ENCODE measurements at places on chromosomes 6 and 20.

DNA sequence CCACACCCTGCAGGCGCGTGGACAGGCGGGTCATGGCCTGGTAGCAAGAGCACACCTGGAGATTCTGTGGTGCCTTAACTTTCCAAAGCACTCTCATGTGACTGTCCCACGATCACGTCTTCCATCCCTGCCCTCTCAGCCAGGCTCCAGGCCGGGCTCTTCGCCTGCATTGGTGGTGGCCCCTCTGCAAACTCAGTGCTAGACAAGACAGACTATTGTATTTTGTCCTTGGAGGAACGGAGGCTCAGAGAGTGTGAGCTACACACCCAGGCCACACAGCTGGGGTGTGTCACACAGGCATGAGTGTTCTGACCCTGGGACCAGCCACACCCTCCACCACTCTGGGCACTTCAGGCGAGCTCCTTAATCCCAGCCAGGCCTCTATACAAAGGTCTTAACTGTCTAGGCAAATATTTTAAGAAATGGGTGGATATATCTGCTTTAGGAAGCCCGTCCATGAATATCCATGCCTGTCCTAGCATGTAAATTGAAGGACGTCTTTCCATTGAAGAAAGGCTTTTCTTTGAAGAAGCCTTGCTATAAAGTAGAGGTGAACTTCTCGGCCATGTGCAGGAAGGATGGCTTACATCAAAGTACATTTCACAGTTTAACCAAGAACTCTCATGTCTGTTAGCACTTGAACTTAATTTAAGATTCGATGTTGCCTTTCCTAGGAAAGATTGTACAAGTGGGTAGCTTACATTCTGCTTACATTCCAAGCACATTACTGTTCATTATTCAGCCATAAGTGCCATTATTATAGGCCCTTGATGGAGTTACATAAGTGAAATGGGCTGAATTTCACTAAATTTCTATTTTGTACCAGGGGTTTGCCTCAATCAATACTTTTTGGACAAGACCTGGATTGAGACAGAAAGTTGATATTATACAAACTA lies 263.9 kb downstream of the DLL1 start:
- DNase-seq: no peak

DNA sequence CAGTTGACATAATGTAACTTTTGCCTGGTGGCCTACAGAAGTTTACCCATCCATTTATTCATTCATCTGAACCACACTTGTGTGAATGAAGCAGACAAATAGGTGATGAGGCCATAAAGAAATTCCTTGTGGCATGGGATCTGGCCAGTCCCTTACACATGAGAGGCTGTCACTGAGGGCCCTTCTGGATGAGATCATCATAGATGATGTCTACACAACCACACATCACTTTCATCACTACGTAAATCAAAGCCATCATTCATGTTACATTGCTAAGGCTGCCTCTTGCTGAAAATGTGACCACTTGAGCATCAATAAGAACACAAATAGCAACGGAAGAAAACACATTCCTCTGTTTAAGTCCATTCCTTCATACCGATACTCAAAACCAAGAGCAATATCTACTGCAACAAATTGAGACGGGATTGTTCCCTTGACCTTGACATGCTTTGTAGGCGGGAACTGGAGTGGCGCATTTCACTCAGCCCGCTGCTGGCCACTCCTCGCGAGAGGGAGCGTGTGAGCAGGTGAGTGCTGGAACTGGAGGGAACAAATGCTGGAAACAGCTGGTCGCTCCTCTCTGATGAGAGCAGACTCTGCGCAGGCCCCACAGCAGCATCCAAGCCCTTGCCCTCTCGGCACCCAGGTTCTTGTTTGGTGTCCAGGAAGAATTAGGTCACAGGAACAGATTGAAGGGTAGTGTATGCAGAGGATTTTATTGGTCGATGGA lies 49.3 kb downstream of the FAM50B start:
- DNase-seq: no peak

DNA sequence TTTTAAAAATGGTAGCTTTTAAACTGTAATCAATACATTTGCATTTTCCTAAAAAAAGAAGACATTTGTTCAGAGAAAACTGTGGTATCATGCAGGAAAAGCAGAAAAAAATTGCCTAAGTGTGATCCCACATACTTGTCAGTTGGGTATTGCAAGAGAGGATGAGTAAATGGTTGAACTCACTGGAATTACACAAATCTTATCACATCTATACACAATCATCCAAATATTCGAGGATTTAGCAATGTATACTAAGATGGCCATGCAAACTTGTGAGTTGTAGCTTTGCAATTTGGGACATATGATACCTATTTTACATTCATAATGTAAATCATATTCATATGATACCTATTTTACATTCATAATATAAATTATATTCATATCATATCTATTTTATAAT lies 58.2 kb upstream of the GJE1 start:
- no peak for DNase-seq

- no peak for DNase-seq
These were observed 535 bp upstream of the ABCF1 start for GRCh38 chr6:30570740-30571074.

DNA sequence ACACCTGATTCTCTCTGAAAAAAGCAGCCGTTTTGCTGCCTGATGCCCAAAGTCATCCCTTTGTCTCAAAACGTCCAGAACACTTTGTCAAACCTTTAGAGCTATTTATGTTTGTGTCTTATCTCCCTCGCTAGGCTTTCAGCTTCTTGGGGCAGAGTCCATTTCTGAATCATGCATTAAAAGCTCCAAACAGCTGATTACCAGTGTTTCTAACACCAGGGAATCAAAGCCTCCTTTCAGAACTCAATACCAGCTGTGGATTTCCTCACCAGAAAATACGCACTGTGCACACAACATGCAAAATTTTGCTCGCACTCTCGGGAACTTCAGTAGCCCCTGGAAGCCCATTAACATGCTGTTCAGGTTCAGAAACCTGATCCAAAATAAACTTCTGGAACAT lies 333.3 kb downstream of the HACE1 start:
- no peak for DNase-seq

GRCh38 chr20:51583499-51583898 lies 41.0 kb upstream of the NFATC2 start:
- no peak for DNase-seq

DNA sequence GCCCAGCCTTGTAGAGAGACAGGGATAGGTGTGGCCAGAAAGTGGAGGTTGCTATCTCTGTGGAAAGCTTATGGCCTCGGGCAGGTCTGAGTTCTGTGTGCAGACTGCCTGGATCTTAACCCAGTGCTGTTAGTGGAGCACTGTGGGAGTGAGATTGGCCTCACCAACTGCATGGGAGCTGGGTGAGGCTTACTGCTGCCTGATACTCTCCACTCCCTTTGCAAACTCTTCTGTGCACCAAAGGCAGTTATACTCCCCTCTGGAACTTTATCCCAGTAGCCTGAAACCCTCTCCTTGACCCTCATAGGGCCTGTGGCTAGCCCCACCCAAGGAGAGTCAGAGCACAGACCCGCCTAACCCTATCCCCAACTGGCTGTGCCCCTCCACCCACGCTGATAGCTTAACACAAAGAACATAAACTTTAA lies 41.4 kb upstream of the PKIB start:
- DNase-seq: no peak

DNA sequence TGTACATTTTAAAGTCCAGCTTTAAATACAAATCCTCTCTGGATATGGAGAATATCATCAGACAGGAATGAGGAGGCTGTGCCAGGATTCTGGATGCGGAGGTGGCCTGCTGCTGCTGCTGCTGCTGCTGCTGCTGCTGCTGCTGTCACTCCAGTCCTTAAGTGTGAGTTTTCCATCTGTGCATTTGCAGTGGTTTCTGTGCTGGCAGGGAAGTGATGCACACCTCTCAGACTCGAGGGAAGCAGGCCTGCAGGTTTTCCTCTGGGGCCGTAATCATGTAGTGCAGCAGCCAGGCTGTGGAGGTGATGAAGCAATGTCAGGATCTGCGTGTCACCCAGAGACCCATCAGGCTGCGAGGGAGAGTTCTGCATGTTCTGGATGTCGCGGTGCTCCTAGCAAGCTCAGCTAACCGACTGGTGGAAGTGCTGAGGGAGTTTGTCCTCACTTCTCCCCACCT lies 32.0 kb downstream of the CFAP61 start:
- no peak for DNase-seq

GRCh38 chr6:146304181-146304580 lies 239.5 kb upstream of the RAB32 start:
- no peak for DNase-seq

GRCh38 chr20:25179439-25180089 lies 15.9 kb upstream of the ENTPD6 start:
- peak; percentile 11 for DNase-seq

- peak; percentile 77 for DNase-seq
These were observed 199.2 kb downstream of the MAFB start for GRCh38 chr20:40489886-40490285.

DNA sequence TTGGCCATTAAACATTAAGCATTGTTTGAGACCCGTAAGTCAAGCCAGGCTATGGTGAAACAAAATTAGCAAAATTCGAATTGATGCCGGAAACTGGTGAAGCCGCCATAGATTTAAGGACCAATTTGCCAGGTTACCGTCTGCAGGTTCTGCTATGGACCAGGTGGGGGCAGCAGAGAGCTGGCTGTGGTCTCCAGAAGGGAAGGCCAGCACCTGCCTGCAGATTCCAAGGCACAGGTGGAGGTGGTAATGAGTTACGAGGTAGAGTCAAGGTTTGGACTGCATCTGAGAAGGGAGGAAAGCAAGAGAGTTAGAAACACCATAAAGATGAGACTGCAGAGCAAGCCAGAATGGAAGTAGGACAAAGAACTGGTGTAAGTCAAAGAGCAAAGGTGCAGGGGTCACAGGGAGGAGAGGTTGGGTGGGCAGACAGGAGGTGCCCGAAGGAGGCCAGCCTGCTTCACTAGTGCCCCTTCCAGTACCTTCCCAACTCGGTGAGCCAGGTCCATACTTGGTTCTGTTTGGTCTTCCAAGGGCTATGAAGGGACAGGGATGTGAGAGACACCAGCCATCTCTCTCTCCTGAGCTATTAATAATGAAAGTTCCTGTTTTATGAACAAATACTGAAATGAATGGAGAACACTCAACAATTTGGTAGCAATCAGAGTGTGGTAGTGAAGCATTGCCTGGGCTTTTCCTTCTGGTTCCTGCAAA lies 131.6 kb upstream of the ESR1 start:
- DNase-seq: no peak

- no peak for DNase-seq
These were observed 207.5 kb downstream of the CLIC5 start for GRCh38 chr6:45808042-45808645.

DNA sequence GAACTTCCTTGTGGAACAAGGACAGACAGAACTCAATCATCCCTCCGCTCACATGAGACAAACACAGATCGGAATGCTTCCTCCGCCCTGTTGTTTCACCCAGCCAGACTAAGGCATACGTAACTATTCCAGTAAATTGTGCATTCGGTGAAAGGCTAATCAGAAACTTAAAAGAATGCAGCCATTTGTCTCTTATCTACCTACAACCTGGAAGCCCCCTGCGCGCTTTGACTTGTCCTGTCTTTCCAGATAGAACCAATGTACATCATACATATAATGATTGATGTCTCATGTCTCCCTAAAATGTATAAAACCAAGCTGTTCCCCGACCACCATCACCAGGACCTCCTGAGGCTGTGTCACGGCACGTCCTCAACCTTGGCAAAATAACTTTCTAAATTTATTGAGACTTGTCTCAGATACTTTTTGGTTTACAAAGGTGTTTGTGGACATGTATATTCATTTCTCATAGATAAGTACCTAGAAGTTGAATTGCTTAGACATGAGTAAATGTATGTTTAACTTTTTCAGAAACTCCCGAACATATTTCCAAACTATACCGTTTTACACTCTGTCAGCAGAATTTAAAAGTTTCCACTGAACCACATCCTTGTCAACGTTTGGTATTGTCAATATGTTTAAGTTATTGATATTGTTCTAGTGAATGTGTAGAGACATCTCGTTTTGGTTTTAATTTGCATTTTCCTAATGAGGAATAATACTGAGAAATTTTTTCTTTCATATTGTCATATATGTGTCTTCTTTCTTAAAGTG lies 197.6 kb upstream of the THBS2 start:
- DNase-seq: no peak

GRCh38 chr20:58710481-58711265 lies 18.1 kb downstream of the NPEPL1 start:
- DNase-seq: no peak

DNA sequence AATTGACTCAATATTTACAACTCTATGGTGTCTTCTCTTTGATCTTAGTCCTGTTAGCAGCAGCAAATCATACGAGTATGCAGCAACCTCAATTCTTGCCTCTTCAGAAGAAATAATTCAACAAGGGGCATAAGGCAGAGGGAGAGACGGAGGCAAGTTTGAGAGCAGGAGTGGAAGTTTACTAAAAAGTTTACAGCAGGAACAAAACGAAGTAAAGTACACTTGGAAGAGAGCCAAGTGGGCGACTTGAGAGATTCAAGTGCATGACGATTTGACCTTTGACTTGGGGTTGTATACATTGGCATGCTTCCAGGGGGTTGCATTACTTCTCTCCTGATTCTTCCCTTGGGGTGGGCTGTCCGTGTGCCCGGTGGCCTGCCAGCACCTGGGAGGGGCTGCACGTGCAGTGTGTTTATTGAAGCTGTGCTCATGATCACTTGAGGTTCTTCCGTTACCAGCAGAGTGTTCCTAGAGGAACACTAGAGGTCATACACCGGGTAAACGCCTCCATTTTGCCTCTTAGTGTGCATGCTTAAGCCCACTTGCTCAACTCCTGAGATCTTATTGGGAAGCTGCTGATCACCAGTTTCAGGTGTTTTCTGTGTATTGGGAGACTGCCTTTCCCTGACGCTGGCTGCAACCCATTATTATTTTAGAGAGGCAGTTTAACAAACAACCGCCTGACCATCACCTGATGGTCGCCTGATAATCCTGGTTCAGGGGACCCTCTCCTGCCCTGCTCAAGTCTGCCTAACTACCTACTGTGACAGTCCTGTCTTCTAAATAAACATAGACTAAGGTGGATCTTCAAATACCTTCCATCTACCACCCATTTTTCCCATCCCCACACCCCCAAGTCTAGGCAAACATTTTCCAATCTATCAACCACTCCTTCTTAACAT lies 172.4 kb upstream of the MYLIP start:
- DNase-seq: no peak

- peak; percentile 20 for DNase-seq
These were observed 203.1 kb downstream of the LMBRD1 start for GRCh38 chr6:69593706-69594105.

- no peak for DNase-seq
These were observed 1341.0 kb upstream of the EYS start for GRCh38 chr6:67047996-67048395.

DNA sequence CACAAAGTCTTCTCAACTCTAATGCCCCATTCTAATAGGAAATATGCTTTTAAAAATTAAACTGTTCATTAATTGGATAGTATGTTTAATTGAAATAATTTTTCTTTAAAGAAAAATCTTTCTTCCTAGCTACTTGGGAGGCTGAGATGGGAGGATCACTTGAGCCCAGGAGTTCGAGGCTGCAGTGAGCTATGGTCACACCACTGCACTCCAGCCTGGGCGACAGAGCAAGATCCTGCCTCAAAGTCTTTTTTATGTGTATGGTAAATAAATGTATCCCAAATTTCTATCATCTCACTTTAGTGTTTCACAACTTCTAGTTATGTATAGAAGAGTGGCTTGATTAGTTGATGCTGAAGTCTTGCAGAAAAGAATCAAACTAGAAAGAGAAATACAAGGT lies 4.5 kb downstream of the DSE start:
- no peak for DNase-seq

Data from HS-27A (cell line).